ENCODE measurements at places on chromosomes 2 and 18.

GRCh38 chr2:88016960-88017779, 823 bp upstream of the RNU2-63P start:
- DNase-seq: peak; percentile 10

- DNase-seq: no peak
Measured at GRCh38 chr2:101969723-101970122, 22.0 kb upstream of the IL1R2 start.

DNA sequence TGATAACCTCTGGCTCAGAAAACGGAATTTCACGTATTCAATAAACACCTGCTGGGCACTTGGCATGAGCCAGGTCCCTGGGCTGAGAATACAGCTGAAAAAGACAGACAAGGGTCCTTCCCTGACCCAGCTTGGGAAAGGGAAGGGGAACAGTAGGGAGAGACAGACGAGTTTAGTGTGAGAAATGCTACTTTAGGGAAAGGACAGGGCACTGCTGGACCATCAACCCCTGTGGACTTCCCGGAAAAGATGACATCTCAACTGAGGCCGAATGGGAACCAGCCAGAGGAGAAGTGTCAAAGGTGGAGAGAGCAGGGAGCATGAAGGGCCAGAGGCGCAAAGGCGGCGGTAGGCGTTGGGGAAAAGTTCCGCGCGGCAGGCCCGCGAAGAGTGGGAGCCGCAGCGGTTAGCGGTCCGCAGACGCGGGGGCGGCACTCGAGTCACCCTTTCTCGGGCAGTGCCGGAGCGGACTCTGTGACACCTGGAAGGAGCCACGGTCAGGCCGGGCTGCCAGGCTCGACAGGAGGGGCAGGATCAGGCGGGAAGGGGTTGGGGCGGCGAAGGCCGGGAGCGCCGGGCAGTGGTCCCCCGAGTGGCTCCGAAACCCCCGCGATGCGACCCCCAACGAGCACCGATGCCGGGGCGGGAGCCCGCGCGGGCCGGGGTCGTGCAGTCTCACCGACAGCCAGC, 519 bp downstream of the TEX261 start:
- no peak for DNase-seq

GRCh38 chr2:232352511-232353091, 25.9 kb upstream of the ALPP start:
- DNase-seq: no peak

GRCh38 chr2:82599021-82599420, 1860.1 kb downstream of the SUCLG1 start:
- no peak for DNase-seq

GRCh38 chr2:235021752-235022151, 69.9 kb downstream of the SH3BP4 start:
- no peak for DNase-seq

DNA sequence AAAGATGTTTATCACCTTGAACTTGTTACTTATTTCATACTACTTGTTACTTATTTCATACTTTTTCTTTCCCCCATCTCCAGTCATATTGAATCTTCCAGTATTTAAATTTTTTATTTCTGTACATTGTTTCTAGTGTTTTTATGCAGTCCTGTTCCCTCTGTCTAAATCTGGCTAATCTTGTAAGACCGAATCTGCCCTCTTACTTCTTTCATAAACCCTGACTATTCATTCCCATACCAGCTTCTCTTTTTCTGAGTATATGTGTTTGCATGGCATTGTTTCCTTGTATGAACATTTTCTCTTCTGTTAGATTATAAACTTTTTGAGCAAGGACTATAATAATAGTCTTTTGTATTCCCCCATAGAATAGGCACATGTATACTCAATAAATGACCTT, 131.7 kb downstream of the TAF4B start:
- DNase-seq: no peak

- DNase-seq: no peak
Measured at GRCh38 chr2:234048049-234048448, 2.5 kb upstream of the SPP2 start.

DNA sequence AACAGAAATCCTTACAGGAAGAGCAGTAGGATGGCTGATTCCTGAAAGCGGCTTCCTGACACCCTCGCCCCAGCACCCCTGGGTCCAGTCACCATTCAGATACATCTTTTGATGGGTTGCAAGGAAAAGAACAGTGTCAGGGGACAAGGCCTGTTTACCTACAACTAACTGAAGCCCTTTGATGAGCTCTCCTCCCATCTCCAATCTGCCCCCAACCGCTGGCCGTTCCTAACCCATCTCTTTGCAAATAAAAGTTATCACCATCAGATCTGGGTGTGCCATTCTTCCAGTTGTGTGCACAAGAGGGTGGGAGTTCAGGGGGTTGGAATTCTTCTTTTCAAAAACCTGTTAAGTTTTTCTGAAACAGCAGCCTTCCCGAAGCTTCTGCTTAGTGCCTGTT, 48.9 kb downstream of the ARL4C start:
- no peak for DNase-seq

GRCh38 chr2:146081459-146081858, 1561.5 kb upstream of the ZEB2 start:
- DNase-seq: no peak

DNA sequence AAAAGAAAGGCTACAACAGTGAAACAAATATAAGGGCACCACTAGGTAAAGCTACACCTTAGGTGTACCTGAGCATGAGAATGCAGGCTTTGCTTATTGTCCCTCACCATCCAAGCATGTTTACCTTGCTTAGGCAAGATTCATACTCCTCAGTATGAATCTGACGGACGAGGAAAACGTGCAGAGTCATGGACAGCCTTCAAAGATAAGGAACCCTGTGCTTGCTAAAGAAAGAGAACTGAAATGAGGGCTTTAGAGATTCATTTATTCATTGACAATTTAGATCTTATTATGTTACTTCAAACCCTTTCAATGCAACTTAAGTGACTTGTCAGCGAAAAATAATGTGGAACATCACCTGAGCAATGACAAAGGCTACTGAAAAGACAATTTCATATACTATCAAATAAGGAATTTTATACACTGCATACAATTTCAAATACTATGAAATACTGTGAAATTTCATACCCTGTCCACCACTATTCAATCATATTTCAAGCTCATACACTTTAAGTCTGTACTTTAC, 21.7 kb downstream of the CLASP1 start:
- DNase-seq: no peak

DNA sequence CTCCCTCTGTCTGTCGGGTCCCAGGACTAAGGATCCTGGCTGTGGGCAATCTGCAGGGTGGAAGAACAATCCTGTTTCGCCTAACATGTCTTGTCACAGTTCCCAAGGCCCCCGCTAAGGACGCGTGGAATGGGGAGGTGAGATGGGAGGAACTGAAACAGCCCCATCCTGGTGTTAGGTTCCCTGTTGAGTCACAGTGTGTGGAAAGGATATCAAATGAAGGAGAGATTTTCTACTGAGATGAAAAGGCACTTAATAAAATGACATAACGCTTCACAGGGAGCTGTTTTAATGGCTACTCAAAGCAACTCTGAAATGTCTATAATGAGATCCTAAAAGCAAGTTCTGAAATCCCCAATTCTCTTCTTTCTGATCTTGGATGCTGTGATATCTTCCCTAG, 52.5 kb downstream of the RAB31 start:
- no peak for DNase-seq

GRCh38 chr18:8367217-8367988, 241.8 kb upstream of the RAB12 start:
- DNase-seq: no peak

All from stimulated activated CD8-positive, alpha-beta memory T cell treated with anti-CD3 and anti-CD28 coated beads, Interleukin-4, amount 100 ng/mL, for 4 hours (primary cell).